ENCODE measurements at places on chromosomes 1 and 21.

DNA sequence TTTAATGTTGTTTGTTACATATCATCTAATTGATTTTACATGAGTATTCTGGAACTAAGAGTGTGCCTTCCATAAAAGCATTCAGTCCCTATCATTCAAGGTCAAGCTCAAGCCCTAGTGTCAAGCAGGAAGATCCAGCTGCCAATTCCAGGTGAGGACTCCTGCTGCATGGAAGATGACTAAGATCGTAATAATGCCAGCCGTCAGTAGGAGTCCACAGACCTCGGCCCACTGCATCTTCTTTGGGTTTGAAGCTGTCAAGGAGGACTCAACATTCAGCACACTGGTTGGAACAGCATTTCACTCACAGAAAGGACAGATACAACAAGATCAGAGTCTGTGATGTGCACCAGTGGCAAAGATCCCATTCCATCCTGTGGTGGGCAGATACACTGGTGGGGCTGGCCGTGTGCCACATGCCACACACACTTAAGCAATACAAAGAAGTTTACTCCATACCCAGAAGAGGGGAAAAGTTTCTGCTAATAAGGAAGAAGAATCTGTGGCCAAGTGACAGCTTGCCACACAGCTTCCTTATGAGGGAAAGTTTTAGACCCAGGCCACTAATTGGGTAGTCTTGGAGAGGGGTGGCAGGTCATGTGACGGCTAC lies 160.4 kb downstream of the PIK3R3 start:
- no peak for DNase-seq

GRCh38 chr21:25370311-25370744 lies 237.0 kb downstream of the MRPL39 start:
- DNase-seq: no peak

- DNase-seq: no peak
Measured at GRCh38 chr21:15472108-15473040, 257.4 kb upstream of the USP25 start.

DNA sequence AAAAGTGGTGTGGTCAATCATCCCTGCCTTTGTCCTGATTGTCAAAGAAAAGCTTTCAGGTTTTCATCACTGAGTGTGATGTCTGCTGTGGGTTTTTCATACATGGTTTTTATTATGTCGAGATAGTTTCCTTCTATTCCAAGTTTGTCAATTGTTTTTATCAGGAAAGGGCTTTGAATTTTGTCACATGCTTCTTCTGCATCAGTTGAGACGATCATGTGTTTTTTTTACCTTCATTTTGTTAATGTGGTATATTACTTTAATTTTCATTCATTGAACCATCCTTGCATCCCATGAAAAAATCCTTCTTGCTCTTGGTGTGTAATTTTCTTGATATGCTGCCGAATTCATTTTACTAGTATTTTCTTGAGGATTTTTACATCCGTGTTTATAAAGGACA lies 15.5 kb downstream of the PRKCZ start:
- DNase-seq: no peak

- no peak for DNase-seq
Measured at GRCh38 chr1:241171991-241172390, 185.0 kb downstream of the RGS7 start.

- no peak for DNase-seq
Measured at GRCh38 chr1:198254948-198255347, 98.2 kb downstream of the NEK7 start.

DNA sequence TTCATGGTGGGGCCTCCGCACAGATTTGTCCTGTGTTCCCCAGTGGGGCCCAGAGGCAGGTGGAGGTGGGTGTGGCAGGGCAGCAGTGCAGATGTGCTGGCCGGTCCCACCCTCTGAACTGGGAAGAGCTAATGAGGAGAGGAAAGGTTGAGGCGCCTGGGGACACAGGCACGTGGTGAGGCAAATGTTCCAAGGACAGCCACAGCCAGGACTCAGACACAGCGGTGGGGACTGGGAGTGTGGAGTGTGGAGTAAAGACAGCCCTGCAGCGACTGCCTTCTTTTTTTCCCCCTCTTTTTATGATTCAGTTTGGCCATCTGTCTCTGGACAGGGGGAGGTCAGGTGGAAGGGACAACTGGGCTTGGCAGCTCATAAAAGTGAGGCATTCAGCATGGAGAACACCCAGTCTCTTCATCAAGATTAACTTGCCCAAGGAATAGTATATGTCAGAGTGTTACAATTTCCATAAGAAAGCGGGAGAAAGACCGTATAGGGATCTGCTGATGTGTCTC lies 104.2 kb upstream of the GCLM start:
- DNase-seq: no peak

DNA sequence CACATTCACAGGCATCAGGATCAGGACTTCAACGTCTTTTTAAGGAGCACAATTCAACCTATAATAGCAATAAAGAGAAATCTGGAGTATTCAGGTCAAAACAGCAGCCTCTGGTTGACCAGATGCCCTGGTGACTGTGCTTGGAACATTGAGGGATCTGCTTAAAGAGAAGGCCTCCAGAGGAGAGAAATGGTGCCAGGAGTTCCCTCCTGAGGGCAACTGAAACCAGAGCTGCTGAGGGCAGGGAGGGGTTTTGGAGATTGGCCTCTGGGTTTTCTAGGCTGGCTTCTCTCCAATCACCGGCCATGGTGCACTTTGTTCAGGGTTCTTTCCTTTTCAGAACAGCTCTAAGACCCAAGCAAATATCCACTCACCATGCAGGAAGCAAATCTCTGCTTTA lies 190.7 kb upstream of the KIAA0040 start:
- no peak for DNase-seq

DNA sequence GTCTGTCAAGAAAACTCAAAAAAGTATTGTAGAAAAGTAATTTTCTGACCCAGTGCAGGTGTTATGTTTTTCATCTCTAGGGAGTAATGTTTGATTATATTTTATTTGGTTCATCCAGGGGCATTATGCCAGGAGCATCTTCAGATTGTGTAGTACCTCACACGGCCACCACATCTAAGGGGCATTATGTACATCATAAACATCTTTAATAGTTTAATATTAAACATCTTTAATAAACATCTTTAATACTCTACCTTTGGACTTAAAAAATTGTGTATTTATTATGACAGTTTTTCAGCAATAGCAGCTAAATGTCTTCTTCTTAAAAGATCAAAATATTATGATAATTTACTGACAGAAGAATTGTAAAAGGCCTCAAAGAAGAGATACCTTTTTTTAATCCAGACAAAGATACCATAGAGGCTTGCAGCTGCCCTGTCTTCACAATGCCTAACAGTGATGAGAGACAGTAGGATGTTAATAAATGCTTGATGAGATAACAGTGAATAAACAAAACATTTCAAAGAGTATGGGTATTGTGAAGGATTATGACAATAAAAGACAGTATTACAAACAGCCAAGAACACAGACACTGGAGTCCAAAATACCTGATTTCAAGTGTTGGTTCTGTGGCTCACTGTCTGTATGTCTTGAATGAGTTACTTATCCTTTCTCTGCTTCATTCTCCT lies 240.9 kb upstream of the ADGRL2 start:
- DNase-seq: no peak

GRCh38 chr1:223410036-223410435 lies 16.8 kb downstream of the CCDC185 start:
- no peak for DNase-seq
